NCI-H446 treated with DMSO at 0.1 percent for 48 hours (cell line): ENCODE measurements at places on chromosomes 12 and 14.
A peak's percentile ranks its signal among the peaks of the same experiment; 100 is the strongest.

DNA sequence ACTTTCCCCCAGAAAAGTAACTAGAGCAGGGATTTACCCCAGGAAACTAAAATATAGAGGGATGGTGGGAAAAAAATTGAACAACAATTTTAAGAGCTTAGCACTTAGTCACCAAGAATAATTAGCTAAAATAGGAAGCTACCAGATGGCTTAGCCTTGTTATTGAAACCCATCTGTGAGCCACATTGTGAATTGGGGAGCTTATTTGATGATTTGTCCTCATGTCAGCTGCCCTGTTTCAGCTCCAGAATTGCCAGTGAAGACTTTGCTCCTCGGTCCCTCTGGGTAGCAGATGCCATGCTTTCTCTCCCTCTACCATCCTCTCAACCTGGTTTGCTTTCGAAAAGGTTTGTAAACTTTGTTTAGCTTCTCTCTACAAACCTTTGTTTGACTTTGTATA lies 67.7 kb upstream of the PTHLH start:
- DNase-seq = peak; percentile 73

DNA sequence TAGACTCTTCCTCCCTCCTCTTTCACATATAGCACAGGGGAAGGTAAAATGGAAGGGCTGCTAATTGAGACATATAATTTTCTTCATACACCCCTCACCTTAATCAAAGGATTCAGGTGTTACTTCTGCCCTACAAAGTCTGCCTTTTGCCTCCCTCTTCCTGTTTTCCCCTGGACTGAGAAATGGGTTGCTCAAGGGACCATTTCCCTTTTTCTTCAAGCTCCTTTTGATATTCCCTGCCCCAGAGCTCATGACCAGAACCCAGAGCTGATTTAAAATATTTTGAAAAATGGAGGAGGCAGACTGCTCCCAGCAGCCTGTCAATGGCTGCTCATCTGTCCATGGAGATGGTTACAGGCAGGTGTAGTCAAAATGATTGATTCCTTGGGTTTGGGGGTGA lies 6.3 kb upstream of the PIP4K2C start:
- no peak for DNase-seq

DNA sequence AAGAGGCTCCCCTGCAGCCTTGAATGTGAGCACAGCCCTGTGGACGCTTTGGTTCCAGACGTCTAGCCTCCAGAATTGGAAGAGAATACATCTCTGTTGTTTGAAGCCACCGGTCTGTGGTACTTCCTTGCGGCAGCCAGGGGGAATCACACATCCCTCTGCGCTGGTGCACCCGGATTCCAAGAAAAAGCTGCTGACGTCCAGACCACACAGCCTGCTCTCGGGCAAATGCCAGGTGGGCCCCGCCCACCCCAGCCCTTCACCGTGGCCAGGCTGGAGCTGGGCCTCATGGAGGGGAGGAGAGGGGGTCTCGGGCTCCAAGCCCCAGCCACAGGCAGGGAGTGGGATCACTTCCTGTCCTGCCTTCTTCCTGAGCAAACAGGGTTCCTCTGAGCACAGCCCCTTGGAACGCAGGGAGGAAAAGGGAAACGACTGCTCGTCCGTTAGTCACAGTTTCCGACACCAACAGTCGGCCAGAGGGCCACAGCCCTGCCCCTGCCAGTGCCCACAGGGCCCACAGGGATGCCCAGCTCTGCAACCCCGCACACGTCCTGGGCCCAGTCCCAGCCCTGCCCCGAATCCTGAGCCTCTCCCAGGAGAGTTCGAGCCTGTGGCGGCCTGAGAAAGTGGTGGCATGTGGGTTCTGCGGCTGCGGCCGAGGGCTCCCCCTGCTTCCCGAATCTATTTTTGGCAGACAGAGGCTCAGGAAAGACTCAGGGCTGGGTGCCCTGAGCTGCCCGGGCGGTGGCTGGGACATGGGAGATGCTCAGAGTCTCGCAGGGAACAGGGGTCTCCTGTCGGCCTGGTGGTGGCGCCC lies 85.3 kb downstream of the RFLNA start:
- no peak for DNase-seq

- no peak for DNase-seq
Measured at GRCh38 chr12:13630354-13630753, 351.0 kb downstream of the GRIN2B start.

- no peak for DNase-seq
Measured at GRCh38 chr14:35355981-35356841, 48.3 kb downstream of the NFKBIA start.

DNA sequence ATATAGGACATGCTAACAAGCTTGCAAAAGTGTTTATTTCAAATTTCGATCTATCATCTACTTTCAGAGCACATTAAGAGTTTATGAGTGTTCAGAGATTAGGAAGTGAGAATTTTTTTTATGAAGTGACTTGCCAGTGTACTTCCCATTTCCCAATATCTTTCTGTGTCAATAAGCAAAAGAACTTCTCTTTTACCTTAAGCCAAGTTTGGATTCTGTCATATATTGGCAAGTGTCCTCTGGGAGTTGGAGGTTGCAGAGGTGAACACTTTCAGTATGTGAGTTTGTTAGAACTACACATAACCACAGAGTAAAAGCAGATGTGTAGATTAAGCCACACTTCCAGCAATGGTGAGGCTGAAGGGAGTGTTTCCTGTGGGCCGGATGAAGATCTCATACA lies 16.6 kb upstream of the KLRF1 start:
- no peak for DNase-seq

GRCh38 chr14:45120096-45120495 lies 14.2 kb downstream of the FKBP3 start:
- no peak for DNase-seq

DNA sequence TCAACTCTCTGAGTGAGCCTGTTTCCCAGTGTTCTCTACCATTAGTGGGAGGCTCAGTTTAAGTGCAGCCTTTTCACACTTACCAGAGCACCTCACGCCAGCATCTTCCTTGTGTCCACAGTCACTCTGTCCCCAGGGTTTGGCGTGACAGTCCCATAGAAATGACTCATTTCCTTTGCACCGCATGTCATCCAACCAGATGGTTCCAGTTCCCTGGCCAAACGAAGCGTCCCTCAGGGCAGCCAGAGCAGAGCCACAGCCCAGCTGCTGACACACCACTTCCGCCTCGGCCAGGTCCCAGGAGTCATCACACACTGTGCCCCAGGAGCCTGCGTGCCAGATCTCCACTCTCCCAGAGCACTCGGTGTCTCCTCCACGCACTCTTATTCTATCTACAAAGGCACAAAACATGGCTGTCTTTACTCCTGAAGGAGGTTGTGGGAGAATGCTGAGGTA lies 65.4 kb downstream of the ACSM4 start:
- DNase-seq = no peak

- DNase-seq = no peak
Measured at GRCh38 chr14:95328729-95329503, 9.2 kb upstream of the CLMN start.

GRCh38 chr12:48618541-48618940 lies 48.7 kb upstream of the LALBA start:
- peak; percentile 15 for DNase-seq

DNA sequence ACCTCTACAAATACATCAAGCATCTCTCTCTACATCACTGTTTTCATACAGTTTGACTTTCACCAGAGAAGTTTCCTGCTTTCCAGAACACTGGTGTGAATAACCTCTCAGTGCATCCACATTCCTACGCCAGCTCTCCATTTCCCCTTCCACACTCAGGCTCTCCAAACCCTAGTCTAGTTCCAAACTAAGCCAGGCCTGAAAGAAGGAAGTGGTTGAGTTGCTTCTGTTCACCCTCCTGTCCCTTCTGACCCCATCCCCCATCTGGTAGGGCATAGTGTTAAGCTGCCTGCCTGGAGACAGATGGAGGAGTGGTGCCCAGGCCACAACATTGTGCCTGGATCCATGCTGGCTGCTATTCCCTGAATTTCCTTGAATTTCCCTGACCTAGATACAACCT lies 132.4 kb downstream of the GPR65 start:
- no peak for DNase-seq

GRCh38 chr12:71442567-71442931 lies 3.0 kb downstream of the LGR5 start:
- no peak for DNase-seq

GRCh38 chr12:98456576-98457573 lies 58.5 kb upstream of the TMPO start:
- DNase-seq = no peak

- DNase-seq = peak; percentile 79
Measured at GRCh38 chr12:87793131-87793530, 236.1 kb downstream of the C12orf50 start.

DNA sequence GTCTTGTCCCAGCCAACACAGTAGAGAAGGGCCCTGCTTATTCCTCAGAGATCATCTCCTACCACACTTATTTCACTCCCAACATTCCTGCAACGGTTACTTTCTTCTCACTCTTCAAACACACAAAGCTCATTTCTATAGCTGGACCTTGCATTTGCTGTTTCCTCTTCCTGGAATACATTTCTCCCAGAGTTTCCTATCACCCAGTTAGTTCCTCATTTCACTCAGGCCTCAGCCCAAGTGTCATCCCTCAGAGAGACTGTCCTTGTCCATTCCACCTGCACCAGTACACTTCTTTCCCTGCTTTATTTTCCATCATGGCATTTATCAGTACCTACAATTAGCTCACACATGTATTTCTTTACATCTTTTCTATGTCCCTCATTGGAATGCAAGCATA lies 14.7 kb upstream of the STK38L start:
- no peak for DNase-seq

- no peak for DNase-seq
Measured at GRCh38 chr12:4118017-4118510, 155.5 kb upstream of the CCND2 start.

- peak; percentile 21 for DNase-seq
Measured at GRCh38 chr12:29858270-29858786, 74.6 kb upstream of the TMTC1 start.

DNA sequence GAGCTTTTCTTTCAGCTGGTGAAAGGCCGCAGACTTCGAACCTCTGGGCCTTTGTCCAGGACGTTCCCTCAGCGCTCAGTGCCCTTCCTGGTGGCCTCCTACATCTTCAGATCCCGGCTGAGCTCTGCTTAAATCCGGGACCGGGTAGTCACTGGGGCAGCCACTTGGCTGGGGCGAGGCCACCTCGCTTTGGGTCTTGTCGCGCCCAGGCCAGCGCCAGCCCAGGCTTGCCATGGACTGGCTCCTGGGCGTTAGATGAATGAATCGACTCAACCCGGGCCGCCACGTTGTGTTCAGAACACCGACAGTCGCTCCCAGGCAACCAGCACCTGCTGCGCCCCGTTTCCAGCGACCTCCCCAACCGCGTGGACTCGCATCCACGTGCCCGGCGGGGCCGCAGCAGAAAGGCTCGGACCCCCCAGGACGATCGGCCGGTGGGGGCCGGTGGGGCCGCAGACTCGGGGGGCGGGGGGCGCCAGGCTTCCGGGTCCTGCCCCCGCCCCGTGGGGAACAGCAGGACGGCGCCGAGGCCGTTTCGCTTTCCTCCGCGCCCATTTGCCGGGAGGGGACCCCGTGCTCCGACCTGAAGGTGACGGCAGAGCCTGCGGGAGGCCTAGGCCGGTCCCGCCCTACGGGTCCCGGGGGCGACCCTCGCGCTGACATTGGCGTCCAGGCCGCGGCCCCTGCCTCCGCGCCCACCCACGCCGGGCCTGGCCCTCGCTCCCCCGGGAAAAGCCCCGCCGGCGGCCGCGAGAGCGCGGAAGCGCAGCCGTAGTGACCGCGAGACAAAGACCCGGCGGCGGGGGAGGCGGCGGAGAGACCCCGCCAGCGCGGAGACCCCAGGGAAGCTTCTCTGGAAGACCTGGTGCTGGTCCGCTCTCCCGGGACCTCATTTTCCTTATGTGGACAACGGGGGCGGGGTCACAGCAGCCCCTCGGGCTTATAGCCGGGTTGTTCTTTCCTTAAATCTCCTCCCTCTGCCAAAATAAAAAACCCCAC lies 37.3 kb upstream of the RCOR1 start:
- no peak for DNase-seq

DNA sequence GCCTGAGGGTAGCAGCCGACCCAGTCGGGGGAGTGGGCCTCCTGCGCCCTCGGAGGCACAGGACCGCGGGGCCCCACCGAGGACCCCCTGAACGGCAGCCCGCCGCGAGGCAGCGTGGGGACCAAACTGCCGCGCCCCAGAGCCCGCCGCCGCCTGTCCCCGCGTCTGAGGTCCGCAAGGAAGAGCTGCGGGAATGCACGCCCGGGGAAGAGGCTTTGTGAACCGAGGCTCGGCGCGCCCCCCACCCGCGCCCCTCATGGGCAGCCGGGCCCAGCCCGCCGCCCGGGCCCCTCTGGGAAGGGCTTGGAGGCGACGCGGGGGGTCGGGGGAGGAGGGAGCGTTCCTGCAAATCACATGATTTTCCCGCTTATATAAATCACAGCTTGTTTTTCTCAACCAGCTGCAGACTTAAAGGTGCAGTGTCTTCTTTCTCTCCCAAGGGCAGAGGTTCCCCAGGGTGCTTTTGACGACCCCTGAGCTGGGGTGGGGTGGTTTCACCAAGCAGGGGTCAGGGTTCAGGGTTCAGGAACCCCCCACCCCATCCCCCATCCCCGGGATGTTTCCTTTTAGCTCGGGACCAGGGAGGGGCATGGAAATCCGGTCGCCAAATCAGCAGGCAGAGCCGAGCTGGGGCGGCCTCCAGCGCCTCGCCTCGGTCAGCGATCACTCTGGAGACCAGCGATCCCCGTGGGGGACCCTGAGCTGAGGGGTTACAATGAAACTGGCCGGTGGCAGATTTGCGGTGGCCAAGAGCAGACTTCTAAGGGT lies 44.7 kb upstream of the ATP23 start:
- DNase-seq = no peak

GRCh38 chr12:87332987-87333726 lies 696.0 kb downstream of the C12orf50 start:
- peak; percentile 1 for DNase-seq

DNA sequence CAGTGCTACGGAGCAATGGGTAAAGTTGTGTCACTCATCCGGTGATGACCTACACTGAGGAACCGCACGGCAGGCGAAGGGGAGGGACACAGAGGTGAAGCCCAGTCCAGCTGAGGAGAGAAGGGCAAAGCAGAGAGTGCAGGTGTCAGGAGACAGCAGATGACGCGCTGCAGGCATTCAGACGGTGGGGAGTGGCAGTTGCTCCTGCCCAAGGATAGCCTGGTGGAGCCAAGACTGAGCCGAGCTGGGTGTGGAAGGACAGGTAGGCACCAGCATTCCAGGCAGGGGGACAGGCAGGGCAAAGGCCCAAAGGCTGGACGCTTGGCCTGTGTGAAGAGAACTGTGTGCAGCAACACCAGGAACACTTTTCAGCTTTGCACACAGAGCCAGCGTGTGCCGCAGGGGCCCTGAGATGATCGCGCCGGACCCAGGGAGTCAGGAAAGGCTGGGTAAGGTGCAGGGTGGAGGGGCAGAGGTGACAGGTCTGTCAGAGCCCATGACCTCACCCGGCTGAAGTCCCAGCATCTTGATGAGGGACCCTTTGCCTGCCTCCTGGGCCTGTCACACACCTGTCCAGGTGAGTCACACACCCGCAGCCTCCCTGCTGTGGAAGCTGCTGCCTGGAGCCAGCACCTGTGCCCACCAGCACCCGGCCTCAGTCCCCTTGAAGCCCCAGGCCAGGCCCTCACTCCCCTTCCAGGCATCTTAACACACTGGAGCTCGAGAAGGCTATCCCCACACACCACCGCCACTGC lies 48.4 kb downstream of the TSPAN11 start:
- no peak for DNase-seq

GRCh38 chr12:49647827-49648711 lies 24.7 kb downstream of the PRPF40B start:
- no peak for DNase-seq
